Glutamatergic neuron (in vitro differentiated cells): ENCODE measurements at places on chromosomes 3 and 15.

DNA sequence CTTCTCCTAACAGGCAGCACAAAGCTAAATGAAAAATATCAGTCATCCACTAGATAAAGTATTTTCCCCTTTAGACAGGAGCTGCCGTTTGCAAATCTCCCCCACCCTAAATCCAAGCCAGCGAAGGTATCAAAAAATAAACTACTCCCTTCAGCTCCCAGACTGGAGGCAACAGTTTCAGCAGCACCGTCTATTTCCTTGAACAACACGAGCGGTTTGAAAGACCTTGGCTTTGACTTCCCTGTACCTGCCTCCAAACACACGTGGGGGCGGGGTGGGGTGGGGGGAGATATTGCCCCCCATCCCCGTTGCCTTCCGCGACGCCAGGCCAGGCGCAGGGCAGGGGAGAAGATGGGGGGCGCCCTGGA is 832 bp upstream of the CACNA1D start:
- no peak overlapping the region for H3K27ac ChIP-seq
- H3K36me3 ChIP-seq: no peaks in the 10 kb centered on the region
- peaks cover 12% of the 10 kb centered on the region for H3K27me3 ChIP-seq
- H3K4me1 ChIP-seq: no peaks in the 10 kb centered on the region
- peak overlapping the region; percentile 64 for H3K4me3 ChIP-seq

DNA sequence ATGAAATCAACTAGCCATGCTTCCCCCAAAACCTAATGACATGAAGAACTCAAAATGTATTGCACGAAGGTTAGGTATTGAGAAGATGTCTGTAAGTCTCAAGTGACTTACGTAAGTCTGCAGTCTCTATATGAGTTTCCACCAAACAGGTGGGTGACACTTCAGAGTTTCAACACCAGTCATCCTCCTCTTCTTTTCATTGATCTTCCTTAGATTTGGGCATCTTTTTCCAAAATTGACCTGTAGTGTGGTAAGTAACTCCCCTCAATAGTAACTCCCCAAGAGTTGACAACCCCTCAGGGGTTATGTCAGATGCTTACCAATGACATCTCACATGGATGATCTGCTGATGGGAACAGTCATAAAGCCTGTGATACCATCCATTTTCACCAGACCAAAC is 46.1 kb downstream of the GPR176 start:
- H3K27me3 ChIP-seq: peaks cover 4% of the 10 kb centered on the region
- no peak for DNase-seq
- peaks cover 7% of the 10 kb centered on the region for H3K4me1 ChIP-seq
- H3K4me3 ChIP-seq: no peak overlapping the region

- no peak for DNase-seq
- peaks cover 11% of the 10 kb centered on the region for H3K4me1 ChIP-seq
- no peak overlapping the region for H3K27ac ChIP-seq
- peaks cover 14% of the 10 kb centered on the region for H3K36me3 ChIP-seq
Measured at GRCh38 chr15:28942571-28942970, 56.8 kb downstream of the APBA2 start.

GRCh38 chr15:81619002-81619401 is 245.0 kb upstream of the TMC3 start:
- no peak overlapping the region for H3K4me3 ChIP-seq
- no peaks in the 10 kb centered on the region for H3K36me3 ChIP-seq
- DNase-seq: no peak
- H3K27me3 ChIP-seq: no peaks in the 10 kb centered on the region

DNA sequence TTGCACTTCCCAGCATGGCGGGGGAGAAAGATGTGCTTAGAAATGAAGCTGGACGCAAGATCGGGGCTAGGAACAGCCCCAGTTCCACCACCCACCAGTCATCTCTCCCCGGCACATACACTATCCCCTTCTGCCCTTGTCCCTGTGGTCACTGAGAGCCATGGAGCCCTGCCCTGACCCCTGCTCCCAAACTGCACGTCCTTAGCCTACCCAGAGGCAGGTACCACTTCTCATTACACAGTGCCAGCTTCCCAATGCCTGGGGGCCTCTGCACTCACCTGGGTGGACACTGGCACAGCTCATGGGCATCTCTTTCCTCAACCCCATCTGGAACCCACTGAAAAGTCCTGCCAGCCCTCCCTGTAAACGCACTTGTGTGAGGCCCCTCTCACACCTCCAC is 139.3 kb upstream of the PRR20G start:
- peaks cover 12% of the 10 kb centered on the region for H3K4me1 ChIP-seq
- no peak for DNase-seq
- peaks cover 4% of the 10 kb centered on the region for H3K36me3 ChIP-seq
